Esophagus squamous epithelium (tissue), 5 donors: ENCODE measurements at places on chromosomes 4 and X.

GRCh38 chrX:45840411-45840950 is 639.8 kb upstream of the DIPK2B start:
- no peaks in the 10 kb centered on the region for H3K27me3 ChIP-seq
- H3K4me1 ChIP-seq = peaks cover 16% of the 10 kb centered on the region
- no peak for DNase-seq
- no peak overlapping the region for H3K4me3 ChIP-seq
- no peak overlapping the region for H3K27ac ChIP-seq
- peaks cover 7% of the 10 kb centered on the region for H3K36me3 ChIP-seq

GRCh38 chr4:102007959-102008425 is 217.5 kb downstream of the BANK1 start:
- no peak overlapping the region for H3K27ac ChIP-seq
- no peaks in the 10 kb centered on the region for H3K27me3 ChIP-seq
- H3K4me1 ChIP-seq = no peaks in the 10 kb centered on the region
- no peak for DNase-seq

GRCh38 chrX:101550362-101550750 is at the start of gene ARMCX1:
TSS of gene ARMCX1 (plus strand) at chrX:101550547. CDS start at chrX:101552931, 2,384 bp downstream.
- no peaks in the 10 kb centered on the region for H3K36me3 ChIP-seq
- H3K4me3 ChIP-seq = peak within 1 kb of the TSS; percentile 56
- peak within 1 kb of the TSS; percentile 82 for H3K27ac ChIP-seq
- no peak for DNase-seq

DNA sequence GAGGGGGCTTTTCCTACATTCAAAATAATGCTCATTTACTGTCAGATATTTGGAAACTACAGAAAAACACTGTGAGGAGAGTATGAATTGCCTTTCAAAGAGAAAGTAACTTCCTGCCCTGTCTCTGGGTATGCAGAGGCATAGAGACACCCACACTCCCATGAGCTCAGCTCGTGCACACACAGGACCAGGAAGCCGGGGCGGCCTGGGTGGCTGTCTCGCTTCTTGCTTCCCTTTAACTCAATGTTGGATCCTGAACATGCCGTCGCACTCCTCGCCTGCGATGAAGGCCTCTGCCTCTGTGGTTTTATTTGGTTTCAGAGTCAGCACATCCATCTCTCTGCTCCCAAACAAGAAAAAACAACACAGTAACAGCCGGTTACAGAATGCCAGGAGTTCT is 40.1 kb upstream of the GPR78 start:
- no peak overlapping the region for H3K4me3 ChIP-seq
- H3K27me3 ChIP-seq = no peaks in the 10 kb centered on the region
- peaks cover 7% of the 10 kb centered on the region for H3K4me1 ChIP-seq
- no peak for DNase-seq
- H3K27ac ChIP-seq = no peak overlapping the region

- H3K4me1 ChIP-seq = no peaks in the 10 kb centered on the region
- no peak for DNase-seq
- H3K27me3 ChIP-seq = no peaks in the 10 kb centered on the region
Measured at GRCh38 chrX:120514236-120514635, 45.1 kb upstream of the LAMP2 start.

GRCh38 chr4:158865520-158866177 is 96.8 kb downstream of the FNIP2 start:
- H3K27me3 ChIP-seq = no peaks in the 10 kb centered on the region
- H3K4me1 ChIP-seq = no peaks in the 10 kb centered on the region
- no peak overlapping the region for H3K4me3 ChIP-seq

- H3K27ac ChIP-seq = no peak overlapping the region
- H3K36me3 ChIP-seq = no peaks in the 10 kb centered on the region
- no peaks in the 10 kb centered on the region for H3K4me1 ChIP-seq
- H3K4me3 ChIP-seq = no peak overlapping the region
- no peak for DNase-seq
Measured at GRCh38 chrX:153438532-153438931, 7.3 kb downstream of the TREX2 start.

DNA sequence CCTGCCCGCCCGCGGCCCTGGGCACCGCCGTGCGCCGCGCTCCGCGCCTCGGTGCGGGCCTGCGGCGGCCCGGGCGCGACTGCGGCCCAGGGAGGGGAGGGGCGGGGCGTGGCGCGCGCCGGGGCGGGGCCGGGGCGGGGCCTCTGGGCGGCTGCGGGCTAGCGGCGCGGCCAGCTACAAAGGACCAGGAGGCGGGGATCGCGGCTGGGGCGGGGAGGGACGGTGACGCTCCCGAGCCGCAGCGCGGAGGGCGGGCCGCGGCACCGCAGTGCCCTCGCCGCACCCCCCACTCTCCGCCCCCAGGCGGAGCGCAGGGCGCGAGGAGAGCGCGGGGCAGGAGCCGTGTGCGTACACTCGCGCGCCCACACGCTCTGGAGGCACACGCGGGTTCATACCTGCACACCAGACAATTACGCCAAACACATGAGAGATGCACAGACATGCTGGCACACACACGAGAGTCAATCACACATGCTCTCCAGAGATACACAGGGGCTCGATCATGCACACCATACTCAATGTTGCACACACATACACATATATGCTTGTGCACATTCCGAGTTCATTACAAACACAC is at the start of gene CRMP1:
Gene CRMP1, minus strand, starts transcription at position 83 of the 577 bp plus-strand sequence. CDS start 117 bp downstream, outside the sequence.
- no peak within 1 kb of the TSS for H3K4me3 ChIP-seq
- peaks cover 37% of the 10 kb centered on the region for H3K27me3 ChIP-seq
- no peak within 1 kb of the TSS for H3K27ac ChIP-seq
- H3K4me1 ChIP-seq = peaks cover 3% of the 10 kb centered on the region

- no peaks in the 10 kb centered on the region for H3K4me1 ChIP-seq
- no peak for DNase-seq
- no peak overlapping the region for H3K27ac ChIP-seq
- H3K27me3 ChIP-seq = no peaks in the 10 kb centered on the region
- H3K36me3 ChIP-seq = no peaks in the 10 kb centered on the region
- H3K4me3 ChIP-seq = no peak overlapping the region
Measured at GRCh38 chrX:65136424-65136823, 160.2 kb upstream of the ZC4H2 start.

GRCh38 chr4:68591204-68591603 is 15.1 kb upstream of the UGT2B17 start:
- no peaks in the 10 kb centered on the region for H3K27me3 ChIP-seq
- H3K4me3 ChIP-seq = no peak overlapping the region
- H3K36me3 ChIP-seq = no peaks in the 10 kb centered on the region
- H3K4me1 ChIP-seq = no peaks in the 10 kb centered on the region
- no peak for DNase-seq
- no peak overlapping the region for H3K27ac ChIP-seq

GRCh38 chrX:40755291-40756249 is 20.2 kb upstream of the MED14 start:
- no peaks in the 10 kb centered on the region for H3K36me3 ChIP-seq
- H3K4me3 ChIP-seq = no peak overlapping the region
- no peaks in the 10 kb centered on the region for H3K27me3 ChIP-seq

DNA sequence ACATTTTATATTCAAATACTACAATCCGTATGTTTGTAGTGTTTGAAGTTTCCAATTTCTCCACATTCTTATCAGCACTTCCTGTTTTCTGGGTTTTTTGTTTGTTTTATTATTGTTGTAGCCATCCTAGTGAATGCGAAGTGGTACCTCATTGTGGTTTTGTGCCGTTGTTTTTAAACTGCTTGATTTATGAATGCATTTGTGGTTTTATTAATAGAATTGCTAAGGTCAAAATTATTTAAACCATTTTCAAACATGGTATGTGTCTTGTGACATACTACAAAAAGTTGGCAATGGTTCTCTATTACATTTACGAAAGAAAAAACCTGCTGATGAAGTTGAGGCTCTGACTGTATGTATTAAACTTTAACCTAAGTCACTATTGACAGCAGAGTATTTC is 780.0 kb upstream of the MAGEB2 start:
- no peak overlapping the region for H3K4me3 ChIP-seq
- H3K36me3 ChIP-seq = no peaks in the 10 kb centered on the region
- H3K27ac ChIP-seq = no peak overlapping the region

DNA sequence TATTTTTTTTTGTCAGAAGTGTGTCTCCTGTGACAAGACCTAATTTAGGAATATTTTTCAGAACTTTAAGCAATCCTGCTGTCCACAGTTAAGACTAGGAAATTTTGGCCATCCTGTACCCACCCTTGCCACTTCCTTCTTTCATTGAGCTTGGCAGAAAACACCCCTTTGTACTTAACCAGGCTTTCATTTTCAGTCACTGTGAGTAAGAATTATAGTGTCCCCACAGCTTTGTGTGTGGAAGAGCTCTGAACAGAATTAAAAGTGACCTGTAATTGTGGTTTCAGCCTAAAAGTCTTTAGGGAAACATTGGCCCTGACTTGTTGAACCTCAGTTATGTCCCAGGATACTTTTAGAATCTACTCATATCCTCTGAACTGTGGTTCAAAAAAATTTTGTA is 153.7 kb upstream of the BMP3 start:
- DNase-seq = no peak
- H3K4me1 ChIP-seq = no peaks in the 10 kb centered on the region
- no peak overlapping the region for H3K4me3 ChIP-seq
- no peak overlapping the region for H3K27ac ChIP-seq

- H3K4me3 ChIP-seq = no peak overlapping the region
- no peaks in the 10 kb centered on the region for H3K4me1 ChIP-seq
- DNase-seq = no peak
- H3K27ac ChIP-seq = no peak overlapping the region
- H3K36me3 ChIP-seq = no peaks in the 10 kb centered on the region
Measured at GRCh38 chrX:134864431-134864830, 126.4 kb upstream of the SMIM10 start.

DNA sequence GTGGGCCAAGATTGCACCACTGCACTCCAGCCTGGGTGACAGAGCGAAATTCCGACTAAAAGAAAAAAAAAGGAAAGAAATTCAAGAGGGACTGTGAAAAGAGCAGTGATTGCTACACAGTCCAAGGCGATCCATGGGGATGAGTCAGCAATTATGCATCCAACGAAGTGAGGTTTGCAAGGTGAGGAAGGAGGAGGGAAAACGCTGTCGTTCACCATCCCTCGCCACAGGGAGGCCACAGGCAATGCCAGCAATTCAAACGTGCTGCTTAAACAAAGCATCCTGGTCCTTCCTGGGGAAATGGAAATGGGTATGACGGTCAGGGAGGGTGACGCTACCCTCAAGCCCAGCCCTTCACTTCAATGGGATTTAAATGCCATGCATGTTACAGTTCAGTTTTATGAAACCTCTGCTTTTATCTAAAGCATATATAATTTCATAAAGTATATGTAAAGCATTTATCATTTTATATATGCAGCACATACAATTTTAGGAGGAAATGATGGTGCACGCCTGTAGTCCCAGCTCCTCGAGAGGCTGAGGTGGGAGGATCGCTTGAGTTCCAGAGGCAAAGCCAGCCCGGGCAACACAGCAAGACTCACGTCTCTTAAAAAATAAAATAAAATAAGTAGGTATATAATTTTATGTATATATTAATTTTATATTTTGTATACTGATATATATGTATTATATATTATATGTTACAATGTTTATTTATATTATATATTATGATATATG is 108.7 kb downstream of the DHRSX start:
- H3K4me3 ChIP-seq = no peak overlapping the region
- H3K36me3 ChIP-seq = no peaks in the 10 kb centered on the region
- no peak overlapping the region for H3K27ac ChIP-seq
- H3K4me1 ChIP-seq = no peaks in the 10 kb centered on the region
- H3K27me3 ChIP-seq = no peaks in the 10 kb centered on the region
- no peak for DNase-seq

- no peaks in the 10 kb centered on the region for H3K36me3 ChIP-seq
- no peak for DNase-seq
- H3K27me3 ChIP-seq = no peaks in the 10 kb centered on the region
- H3K4me3 ChIP-seq = no peak overlapping the region
- no peaks in the 10 kb centered on the region for H3K4me1 ChIP-seq
- no peak overlapping the region for H3K27ac ChIP-seq
Measured at GRCh38 chr4:144594471-144594986, 51.4 kb upstream of the HHIP start.

DNA sequence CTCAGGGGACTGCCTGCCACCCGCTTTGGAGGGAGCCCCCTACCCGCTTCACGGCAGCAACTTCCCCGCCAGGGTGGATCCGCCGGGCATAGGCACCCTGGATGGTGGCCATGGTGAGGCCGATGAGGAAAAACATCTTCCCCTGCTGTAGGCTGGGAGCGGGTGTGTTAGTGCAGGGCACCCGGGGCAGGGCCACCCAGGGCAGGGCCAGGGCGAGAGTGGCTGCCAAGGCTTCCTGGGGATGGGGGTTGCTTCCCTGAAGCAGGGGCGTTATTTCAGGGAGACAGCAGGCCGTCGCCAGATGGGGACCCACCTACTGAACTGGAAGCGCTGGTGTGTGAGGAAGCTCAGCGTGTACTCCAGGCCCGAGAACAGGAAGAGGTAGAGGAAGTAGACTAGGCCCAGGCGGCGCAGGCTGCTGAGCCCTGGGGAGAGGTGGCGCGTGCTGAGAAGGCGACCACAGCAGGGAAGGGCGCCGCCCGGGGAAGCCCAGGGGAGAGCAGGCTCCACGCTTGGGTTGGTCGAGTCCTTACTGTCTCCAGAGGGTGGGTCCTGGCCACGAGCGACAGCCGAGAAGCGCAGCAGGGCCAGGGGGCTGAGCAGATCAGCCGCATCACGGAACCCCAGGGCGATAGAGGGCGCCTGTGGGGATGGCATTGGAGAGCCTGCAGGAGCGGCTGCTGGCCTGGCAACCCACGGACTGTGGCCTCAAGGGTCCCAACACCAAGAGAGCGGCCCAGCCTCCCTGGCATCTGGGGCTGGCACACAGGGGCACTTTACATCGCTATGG is 31.5 kb downstream of the NOP14 start:
- no peaks in the 10 kb centered on the region for H3K27me3 ChIP-seq
- H3K4me3 ChIP-seq = no peak overlapping the region
- peaks cover 55% of the 10 kb centered on the region for H3K36me3 ChIP-seq
- peaks cover 25% of the 10 kb centered on the region for H3K4me1 ChIP-seq

- H3K27me3 ChIP-seq = no peaks in the 10 kb centered on the region
- peaks cover 21% of the 10 kb centered on the region for H3K4me1 ChIP-seq
- no peaks in the 10 kb centered on the region for H3K36me3 ChIP-seq
- no peak for DNase-seq
- H3K4me3 ChIP-seq = no peak overlapping the region
Measured at GRCh38 chr4:104751468-104751867, 256.8 kb upstream of the CXXC4 start.

GRCh38 chrX:2926664-2927275 is 2.4 kb downstream of the ARSD start:
- no peaks in the 10 kb centered on the region for H3K4me1 ChIP-seq
- H3K4me3 ChIP-seq = no peak overlapping the region
- no peaks in the 10 kb centered on the region for H3K27me3 ChIP-seq

- no peaks in the 10 kb centered on the region for H3K36me3 ChIP-seq
- H3K4me1 ChIP-seq = no peaks in the 10 kb centered on the region
- no peaks in the 10 kb centered on the region for H3K27me3 ChIP-seq
- no peak overlapping the region for H3K27ac ChIP-seq
- DNase-seq = no peak
Measured at GRCh38 chrX:17499512-17499911, 124.5 kb downstream of the NHS start.

DNA sequence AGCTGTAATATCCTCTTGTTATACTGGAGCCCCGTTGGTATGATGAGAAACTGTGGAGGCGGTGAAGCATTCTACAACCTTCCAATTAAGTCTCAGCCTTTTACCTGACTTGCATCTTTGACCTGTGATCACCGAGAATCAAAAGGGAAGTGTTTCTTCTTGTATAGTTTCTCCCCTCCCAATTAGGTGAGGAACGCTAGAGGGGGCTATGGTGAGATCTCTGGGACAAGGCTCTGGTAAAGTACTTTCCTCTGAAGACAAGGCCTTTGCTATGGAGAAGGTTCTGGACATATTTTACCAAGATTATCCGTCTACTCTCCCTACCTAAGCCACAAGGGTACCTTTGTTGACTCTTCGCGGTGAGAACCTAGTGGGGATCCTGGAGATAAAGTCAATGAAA is 111.3 kb downstream of the CBLL2 start:
- H3K27me3 ChIP-seq = no peaks in the 10 kb centered on the region
- H3K27ac ChIP-seq = no peak overlapping the region
- H3K4me1 ChIP-seq = no peaks in the 10 kb centered on the region
- H3K4me3 ChIP-seq = no peak overlapping the region
- H3K36me3 ChIP-seq = no peaks in the 10 kb centered on the region
